Stimulated activated naive CD4-positive, alpha-beta T cell (primary cell): ENCODE measurements at places on chromosomes 1 and 21.
A peak's percentile ranks its signal among the peaks of the same experiment; 100 is the strongest.

DNA sequence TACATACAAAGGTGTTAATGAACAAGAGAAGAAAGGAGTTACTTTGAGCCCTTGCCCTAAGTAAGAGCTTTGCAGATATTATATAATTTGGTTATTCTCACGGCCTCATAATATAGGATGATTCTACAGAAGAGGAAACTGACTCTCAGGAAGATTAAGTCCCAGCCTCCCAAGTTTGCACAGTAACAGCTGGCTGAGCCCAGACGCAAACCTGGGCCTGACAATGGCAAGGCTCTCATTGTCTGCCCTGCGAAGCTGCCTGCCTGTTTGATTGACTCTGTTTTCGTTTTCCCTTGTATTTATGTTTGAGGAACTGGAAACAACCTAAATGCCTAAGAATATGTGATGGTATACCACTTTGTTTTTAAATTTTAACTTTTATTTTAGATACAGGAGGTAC is 76.2 kb upstream of the PGBD5 start:
- no peak for DNase-seq

DNA sequence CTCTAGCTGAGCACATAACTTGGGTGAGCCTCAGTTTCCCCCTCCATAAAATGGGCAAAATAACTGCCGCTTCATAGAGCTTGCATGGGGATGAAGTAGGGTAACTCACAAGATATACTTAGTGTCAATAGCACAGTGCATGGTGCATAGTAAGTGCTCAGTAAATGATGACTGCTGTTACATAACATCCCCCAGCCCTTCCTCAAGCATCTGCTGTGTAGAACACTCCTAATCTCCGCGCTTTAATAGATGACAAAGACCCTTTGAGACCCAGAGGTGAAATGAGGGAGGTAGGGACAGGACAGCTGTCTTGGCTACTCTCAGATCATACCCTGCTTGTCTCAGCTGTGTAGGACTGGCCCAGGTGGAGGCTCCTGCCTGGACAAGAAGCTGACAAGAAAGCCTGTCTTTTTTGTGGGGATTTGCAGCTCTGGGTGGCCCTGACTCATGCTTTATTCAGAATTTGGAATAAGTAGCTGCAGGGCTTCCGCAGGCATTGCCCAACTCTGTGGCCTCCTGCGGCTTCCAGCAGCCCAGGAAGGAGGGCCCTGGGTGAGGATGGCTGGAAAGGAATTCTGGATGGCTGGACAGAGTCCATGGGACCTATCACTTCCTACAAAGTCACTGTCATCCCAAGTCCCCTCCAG is 20.7 kb upstream of the PADI4 start:
- DNase-seq, result no peak

- DNase-seq, result no peak
Measured at GRCh38 chr21:15761507-15762100, 31.8 kb downstream of the USP25 start.

DNA sequence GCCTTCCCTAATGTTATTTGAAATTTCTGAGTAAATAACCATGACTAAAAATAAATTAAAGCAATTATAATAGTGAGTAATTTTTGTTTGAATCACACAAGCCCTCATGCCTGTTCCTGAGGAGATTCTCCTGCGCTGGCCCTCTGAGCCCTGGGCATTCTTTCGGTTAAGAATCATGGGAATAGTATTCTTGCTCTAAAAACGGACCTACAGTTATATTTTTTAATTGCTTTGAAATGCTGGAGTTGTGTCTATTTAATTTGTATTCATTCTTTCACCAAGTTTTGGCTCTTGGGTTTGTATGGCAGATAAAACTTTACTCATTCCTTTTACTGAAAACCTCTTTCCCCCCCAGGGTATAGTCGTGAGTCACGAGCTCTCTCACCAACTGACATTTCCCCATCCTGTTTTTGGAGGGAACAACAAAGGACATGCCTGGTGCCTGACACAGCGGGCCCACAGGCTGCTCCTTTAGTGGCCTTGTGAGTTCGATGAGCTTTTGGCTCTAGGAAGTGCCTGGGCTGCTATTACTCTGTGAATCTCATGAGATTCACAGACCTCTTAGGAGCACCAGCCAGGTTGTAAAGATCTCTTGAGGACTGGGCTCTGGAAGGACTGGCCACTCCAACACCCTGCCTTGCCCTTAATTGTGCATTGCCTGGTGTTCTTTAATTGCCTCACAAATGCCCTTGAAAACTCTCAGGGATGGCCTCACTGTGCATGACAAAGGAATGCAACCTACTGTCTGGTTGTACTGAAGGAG is 58.6 kb downstream of the DDR2 start:
- no peak for DNase-seq

DNA sequence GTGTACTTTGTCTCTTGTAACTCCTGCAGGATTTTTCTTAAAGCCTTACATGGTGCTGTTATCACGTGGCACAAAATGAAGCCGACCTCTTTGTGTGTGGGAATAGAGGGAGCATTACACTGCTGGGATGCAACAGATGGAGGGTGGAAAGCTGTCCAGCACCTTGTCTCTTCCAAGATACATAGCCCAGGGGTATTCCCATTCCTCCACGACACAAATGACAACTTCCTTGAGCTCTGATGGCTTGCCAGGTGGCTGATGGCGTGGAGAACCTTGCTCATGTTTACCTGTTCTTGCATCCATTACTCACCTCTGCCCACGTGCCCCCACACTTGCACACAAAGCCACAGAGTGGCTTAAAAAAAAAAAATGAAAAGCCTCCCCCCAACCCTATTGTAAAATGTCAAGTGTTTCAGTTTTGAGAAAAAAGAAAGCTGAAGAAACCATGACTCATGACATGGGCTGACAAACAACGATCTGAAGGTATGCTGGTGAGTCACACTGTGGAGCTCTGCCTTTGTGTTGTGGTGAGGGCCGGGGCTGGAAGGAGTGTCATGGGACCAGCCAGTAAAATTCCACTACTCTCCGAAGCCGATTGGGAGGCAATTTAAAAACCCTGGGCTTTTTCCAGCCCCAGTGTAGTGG is 32.0 kb upstream of the ATP5PO start:
- peak; percentile 84 for DNase-seq

DNA sequence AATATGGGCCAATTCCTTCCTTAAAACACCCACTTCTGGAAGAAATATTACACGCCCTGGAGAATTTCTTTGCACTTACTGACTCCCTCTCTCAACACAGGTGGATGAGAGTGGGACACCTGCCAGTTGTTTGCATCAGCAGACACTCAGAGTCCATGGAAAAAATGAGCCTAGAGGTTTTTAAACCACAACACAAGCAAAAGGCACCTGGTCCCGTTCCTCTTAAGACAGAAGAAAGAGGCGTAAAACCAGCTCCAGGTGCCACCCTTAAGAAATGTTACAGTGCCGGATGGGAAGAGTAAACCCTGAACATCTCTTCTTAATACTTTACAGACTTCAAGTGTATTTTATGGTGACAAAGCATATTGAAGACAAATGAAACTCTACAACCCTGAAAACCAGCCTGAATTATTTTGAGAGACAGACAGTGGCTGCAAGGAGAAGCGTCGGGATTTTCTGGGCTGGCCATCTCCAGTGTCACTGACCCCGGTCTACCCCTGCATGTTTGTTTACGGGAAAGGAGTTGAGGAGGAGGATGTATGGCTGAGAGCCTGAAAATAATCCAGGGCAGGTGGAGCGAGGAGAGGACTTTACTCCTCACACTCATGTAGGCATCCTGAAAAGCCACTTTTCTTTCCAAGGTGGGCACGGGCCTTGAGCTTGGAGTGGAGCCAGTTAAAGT is 7.8 kb upstream of the RIPK4 start:
- no peak for DNase-seq

DNA sequence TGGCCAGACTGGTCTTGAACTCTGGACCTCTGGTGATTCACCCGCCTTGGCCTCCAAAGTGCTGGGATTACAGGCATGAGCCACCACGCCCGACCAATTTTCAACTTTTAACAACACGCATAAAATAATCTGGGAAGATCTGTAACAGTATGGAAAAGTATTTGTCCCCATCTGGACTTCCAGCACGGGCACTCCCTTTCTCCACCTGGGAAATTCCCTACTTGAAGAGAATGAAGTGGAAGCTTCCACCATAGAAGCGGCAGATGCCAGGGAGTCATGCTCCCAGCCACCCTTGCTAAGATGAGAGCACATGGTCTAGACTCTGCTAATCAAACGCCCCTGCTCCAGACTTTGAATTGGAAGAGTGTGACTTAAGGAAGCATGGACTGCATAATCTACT is 9.0 kb upstream of the GPR137B start:
- no peak for DNase-seq

DNA sequence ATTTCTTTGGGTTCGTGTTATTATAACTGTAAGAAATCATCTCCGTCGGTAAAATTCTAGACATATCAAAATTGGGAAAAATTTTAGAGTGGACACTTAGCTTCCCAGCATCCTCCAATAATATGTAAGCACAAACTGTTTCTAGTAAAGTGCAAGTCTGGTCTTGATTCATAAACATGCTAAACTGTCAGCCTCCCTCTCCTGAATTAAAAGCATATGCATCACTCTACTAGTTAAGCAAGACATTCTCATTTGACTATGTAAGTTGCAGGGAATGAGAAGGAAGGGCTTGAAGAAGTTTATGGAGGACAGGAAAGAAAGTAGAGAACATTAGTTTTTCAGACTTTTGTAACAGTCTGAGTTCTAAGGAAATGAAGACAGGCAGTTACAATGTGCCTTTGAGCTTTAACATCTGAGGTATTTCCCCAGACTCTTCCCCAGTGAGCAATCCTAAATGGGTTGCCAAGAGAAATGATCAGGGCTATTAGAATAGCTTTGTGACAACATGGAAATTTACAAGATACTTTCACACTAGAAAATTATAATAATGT is 90.0 kb downstream of the TYW3 start:
- DNase-seq, result no peak

DNA sequence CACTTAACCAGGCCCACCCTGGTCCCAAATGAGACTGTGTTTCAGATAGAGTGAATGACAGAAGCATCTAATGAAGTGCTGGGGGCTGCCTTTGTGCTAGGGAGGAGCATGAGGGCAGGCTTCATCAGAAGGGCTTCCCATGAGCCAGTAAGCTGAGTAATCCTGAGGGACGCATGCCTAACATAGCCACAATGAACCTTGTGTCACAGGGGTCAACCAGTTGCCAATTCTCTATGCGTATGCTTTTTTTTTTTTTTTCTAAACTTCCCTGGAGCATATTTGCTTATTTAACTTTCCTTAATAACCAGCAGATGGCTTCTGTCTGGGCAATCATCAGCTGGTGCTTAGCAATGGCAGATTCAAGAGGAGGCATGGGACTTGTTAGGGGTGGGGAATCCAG is 25.5 kb upstream of the CYP2J2 start:
- DNase-seq, result no peak

GRCh38 chr1:180838535-180838934 is 74.2 kb upstream of the KIAA1614 start:
- no peak for DNase-seq

DNA sequence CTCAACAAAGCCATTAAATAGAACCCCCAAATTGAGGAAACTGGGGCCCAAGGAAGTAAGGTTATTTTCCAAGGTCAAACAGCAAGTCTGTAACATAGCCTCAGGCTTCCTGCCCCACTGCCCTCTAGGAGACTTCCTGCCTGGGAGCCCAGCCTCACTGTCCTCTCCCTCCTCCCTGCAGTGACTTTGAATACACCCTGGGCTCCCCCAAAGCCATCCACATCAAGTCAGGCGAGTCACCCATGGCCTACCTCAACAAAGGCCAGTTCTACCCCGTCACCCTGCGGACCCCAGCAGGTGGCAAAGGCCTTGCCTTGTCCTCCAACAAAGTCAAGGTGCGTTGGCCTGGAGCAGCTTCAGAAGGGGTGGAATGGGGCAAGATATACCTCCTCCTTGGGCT is 18.3 kb downstream of the GRHL3 start:
- no peak for DNase-seq

DNA sequence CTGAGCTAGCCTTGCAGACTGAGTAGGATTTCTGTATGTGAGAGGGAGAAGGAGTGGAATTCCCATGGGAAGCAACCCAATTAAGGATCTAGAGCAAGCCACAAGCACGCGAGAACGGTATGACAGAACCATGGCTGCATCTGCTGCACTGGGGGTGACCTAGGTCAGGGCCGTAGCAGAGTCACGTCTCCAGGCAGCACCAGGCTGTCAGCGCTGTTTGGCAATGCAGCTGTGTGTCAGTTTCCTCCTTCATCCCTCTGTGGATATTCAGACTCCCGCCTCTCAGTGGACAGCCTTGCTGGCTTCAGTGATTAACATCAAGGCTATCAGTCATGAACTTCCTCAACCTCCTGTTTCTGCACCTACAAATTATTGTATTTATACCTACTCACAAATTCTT is 118.1 kb upstream of the PPP2R5A start:
- DNase-seq, result no peak

DNA sequence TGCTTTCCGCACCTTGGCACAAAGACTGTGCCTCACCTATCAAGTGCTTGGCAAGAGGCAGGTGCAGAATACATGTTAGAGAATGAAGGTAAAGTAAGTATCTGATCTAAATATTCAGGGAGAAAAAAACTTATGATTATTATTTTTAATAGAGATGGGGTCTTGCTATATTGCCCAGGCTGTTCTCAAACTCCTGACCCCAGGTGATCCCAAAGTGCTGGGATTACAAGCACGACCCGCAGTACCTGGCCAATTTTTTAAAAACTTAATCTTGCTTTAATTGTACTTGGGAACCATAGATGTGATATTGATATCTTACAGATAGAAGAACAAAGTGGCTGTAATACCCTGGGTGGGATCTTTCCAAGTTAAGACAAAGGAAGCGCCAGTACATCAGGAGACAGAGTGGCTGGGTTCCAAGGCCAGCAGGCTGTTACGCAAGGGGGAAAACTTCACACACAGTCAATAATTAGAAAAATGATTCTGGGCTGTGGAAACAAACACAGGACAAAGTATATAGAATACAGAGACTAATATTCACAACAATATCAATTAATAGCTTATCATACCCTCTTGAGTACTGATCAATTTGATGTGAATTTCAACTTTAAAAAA is 58.6 kb upstream of the ATP1A1 start:
- no peak for DNase-seq

- no peak for DNase-seq
Measured at GRCh38 chr21:42013931-42014330, 3.8 kb upstream of the ZBTB21 start.

DNA sequence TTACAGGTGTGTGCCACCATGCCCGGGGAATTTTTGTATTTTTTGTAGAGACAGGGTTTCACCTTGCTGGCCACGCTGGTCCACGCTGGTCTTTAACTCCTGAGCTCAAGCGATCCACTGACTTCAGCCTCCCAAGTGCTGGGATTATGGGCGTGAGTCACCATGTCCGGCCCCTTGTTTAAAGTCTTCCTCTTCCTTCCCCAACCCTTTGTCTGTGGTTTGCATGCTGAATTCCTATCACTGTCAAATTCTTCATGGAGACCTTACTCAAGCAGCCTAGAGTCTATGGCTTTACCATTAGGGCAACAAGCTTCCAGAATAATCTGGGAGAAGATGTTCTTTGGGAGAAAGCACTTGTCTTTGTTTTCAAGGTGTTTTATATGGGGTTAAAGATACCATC is 34.7 kb downstream of the B3GALT5 start:
- DNase-seq, result no peak
